Colonic mucosa (tissue), 4 donors: ENCODE measurements at places on chromosomes 6 and 20.

- H3K4me3 ChIP-seq = no peak overlapping the region
- H3K27ac ChIP-seq = no peak overlapping the region
- H3K27me3 ChIP-seq = no peaks in the 10 kb centered on the region
- H3K4me1 ChIP-seq = no peaks in the 10 kb centered on the region
- H3K36me3 ChIP-seq = no peaks in the 10 kb centered on the region
Measured at GRCh38 chr6:157376706-157377230, 4.2 kb upstream of the ZDHHC14 start.

- no peaks in the 10 kb centered on the region for H3K36me3 ChIP-seq
- H3K27ac ChIP-seq = peak within 1 kb of the TSS; percentile 32
- no peaks in the 10 kb centered on the region for H3K27me3 ChIP-seq
- no peaks in the 10 kb centered on the region for H3K4me1 ChIP-seq
Measured at GRCh38 chr20:52972190-52972937, at the start of gene TSHZ2. Gene TSHZ2 (plus strand): TSS chr20:52972358. CDS start chr20:52973294, 936 bp downstream.

GRCh38 chr6:151005164-151005563, 139.7 kb downstream of the MTHFD1L start:
- peaks cover 4% of the 10 kb centered on the region for H3K4me1 ChIP-seq
- no peaks in the 10 kb centered on the region for H3K27me3 ChIP-seq
- no peak overlapping the region for H3K27ac ChIP-seq
- H3K4me3 ChIP-seq = no peak overlapping the region
- H3K36me3 ChIP-seq = no peaks in the 10 kb centered on the region

- no peak overlapping the region for H3K4me3 ChIP-seq
- DNase-seq = peak; percentile 80
- no peaks in the 10 kb centered on the region for H3K36me3 ChIP-seq
- H3K4me1 ChIP-seq = peaks cover 5% of the 10 kb centered on the region
Measured at GRCh38 chr6:138454981-138455706, 44.1 kb downstream of the NHSL1 start.

DNA sequence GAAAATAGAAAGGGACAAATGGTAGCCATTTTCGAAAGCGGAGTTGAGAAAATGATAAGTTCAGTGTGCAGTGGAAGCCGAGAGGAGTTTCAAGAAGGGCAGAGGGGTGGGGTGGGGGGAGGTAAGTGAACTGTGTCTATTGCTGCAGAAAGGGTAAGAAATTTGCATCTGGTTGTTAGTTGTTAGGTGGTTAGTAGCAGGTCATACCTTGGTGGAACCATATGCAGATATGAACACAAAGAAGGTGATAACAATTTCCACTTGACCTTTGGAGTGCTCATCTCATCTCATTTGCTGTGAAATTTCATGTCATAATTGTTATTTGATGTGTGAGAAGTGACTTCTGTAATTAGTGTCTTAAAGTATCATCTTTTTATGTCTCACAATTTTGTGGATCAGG, 288.2 kb downstream of the QKI start:
- no peak for DNase-seq
- no peaks in the 10 kb centered on the region for H3K27me3 ChIP-seq
- no peaks in the 10 kb centered on the region for H3K36me3 ChIP-seq
- H3K27ac ChIP-seq = no peak overlapping the region

DNA sequence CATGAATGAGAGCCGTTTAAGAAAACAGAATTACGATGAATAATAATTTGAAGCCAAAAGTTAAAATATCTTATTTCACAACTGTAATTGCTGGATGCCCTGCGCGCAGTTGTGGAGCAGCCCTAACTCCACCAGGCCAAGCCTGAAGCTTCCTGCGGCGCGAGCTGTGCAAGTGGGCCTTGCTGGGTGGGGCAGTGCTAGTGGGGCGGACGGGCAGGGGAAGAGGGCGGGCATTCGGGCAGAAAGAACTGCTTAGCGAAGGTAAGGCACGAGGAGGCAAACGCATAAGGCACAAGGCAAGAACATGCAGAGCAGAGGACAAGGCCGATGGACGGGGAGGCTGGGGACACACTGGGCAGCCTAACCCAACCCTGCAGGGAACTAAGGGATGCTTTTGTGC, 2.3 kb downstream of the HLA-DQB2 start:
- DNase-seq = no peak
- H3K27ac ChIP-seq = no peak overlapping the region
- no peak overlapping the region for H3K4me3 ChIP-seq
- H3K27me3 ChIP-seq = no peaks in the 10 kb centered on the region
- no peaks in the 10 kb centered on the region for H3K4me1 ChIP-seq
- H3K36me3 ChIP-seq = no peaks in the 10 kb centered on the region

DNA sequence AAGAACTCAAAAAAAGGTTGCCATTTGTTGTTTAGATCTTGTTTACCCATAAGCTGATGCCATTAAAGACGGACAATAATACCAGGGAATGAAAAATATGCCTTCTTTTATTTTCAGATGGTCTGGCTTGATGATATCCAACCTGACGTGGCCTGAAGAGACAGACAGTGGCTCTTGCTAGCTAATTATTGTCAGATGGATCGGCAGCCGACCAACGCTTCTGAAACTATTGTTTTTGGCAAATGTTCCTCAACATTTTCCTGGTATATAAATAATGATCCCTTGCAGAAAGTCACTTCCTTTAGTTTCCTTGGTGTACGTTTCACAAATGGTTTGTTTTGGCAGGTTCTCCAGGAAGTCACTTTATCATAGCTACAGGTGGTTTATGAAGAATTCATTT, 290.9 kb upstream of the TSHZ2 start:
- H3K36me3 ChIP-seq = no peaks in the 10 kb centered on the region
- DNase-seq = no peak
- no peak overlapping the region for H3K4me3 ChIP-seq
- H3K27ac ChIP-seq = no peak overlapping the region
- no peaks in the 10 kb centered on the region for H3K27me3 ChIP-seq

DNA sequence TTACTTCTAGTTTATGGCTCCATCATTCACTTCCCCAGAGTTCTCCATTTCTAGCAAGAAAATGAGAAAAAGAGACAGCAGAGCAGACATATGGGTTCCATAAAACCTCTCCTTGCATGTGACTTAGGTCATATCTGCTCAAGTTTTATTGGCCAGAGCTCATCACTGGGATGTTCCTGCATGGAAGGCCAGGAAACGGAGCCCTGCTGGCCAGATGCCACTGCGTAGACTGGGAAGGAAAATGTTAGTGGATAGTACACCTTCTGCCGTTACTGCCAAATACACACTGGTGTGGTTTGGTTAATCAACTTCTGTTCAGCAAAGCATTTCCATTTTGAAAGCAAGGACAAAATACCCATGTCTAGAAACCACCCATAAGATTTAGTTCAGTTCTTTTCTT, 220.6 kb upstream of the TSHZ2 start:
- H3K4me3 ChIP-seq = no peak overlapping the region
- no peaks in the 10 kb centered on the region for H3K36me3 ChIP-seq
- H3K27ac ChIP-seq = no peak overlapping the region
- H3K27me3 ChIP-seq = no peaks in the 10 kb centered on the region
- DNase-seq = no peak

DNA sequence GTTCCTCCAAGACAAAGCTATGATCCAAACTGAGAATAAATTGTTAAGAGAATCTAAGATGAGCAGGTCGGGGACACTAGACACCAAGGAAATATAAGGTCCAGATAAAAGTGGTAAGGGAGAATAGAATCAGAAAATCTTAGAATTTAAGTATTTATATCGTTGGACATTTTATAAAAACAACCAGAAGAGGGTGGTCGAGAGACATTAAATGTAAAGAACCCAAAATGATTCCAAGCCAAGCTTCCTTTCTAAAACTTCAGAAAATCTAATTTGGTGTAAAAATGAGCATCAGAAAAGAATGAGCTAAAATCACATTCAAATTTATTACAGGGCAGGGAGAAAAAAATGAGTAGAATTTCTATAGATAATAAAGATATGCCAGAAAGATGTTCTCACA, 97.8 kb upstream of the OGFRL1 start:
- H3K4me1 ChIP-seq = no peaks in the 10 kb centered on the region
- no peak overlapping the region for H3K27ac ChIP-seq
- H3K36me3 ChIP-seq = no peaks in the 10 kb centered on the region
- DNase-seq = no peak
- H3K4me3 ChIP-seq = no peak overlapping the region
- no peaks in the 10 kb centered on the region for H3K27me3 ChIP-seq

- no peaks in the 10 kb centered on the region for H3K27me3 ChIP-seq
- no peak overlapping the region for H3K4me3 ChIP-seq
- H3K27ac ChIP-seq = no peak overlapping the region
- no peaks in the 10 kb centered on the region for H3K36me3 ChIP-seq
Measured at GRCh38 chr20:3560578-3560977, 89.8 kb downstream of the ATRN start.

DNA sequence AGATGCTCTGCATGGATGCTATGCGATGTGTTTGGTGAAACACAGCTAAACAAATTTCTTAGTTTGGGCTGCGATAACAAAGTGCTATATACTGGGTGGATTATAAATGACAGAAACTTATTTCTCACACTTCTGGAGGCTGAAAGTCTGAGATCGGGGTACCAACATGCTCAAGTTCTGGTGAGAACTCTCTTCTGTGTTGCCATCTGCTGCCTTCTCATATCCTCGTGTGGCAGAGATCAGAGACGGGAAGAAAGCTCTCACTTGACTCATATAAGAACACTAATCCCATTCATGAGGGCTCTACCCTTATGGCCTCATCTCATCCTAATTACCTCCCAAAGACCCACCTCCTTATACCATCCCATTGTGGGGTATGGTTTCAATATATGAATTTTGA, 162.0 kb upstream of the DTNBP1 start:
- H3K27me3 ChIP-seq = no peaks in the 10 kb centered on the region
- no peaks in the 10 kb centered on the region for H3K4me1 ChIP-seq
- H3K27ac ChIP-seq = no peak overlapping the region
- no peak for DNase-seq
- H3K4me3 ChIP-seq = no peak overlapping the region

DNA sequence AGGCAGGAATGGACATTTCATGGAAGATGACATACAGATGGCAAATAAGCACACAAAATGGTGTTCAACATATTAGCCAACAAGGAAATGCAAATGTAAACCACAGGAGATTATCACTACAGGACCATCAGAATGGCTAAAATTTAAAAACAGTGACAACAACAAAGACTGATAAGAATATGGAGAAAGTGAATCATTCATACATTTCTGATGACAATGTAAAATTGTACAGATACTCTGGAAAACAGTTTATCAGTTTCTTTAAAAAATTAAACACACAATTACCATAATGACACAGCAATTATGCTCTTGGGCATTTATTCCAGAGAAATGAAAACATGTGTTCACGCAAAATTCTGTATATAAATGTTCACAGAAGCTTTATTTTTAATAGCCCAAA, 105.8 kb upstream of the RUNX2 start:
- H3K27ac ChIP-seq = no peak overlapping the region
- DNase-seq = no peak
- no peaks in the 10 kb centered on the region for H3K4me1 ChIP-seq
- H3K27me3 ChIP-seq = no peaks in the 10 kb centered on the region
- no peak overlapping the region for H3K4me3 ChIP-seq

DNA sequence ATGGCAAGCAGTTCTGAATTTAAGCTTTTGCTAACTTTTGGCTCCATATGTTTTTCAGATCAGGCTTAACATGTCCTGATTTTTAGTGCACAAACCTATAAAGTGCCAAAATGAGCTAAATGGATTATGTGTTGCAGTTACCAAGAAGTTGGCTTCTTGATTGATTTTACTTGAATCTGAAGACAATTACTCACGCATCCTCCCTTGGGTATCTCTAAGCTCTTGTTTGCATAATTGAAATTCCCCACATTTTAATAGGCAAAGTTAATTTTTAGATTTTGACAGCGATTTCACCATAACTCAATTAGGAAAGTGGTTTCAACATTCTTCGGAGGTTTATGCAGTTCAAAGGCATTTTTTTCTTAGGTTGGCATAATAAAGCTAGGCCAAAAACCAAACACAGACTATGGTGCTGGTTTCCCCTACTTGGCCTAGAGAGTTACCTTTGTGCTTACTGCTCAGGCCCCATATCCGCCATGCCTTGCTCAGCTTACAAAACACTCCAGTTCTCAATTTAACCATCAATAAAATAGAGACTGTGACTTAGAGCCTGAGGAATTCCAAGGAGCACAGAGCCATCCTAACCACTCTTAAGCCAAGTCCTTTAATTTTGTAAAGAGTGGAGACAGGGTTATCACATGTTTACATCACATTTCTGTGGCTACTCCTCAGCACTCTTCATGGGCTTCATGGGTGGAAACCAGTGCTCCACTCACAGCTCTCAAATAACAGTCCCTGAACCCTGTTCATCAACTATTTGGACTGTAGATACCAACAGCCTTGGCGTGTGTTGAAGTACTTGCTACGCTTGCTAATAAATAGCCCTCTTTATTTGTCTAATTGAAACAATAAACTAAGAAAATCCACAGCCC, 32.1 kb downstream of the LAMA4 start:
- DNase-seq = no peak
- no peaks in the 10 kb centered on the region for H3K36me3 ChIP-seq
- H3K4me3 ChIP-seq = no peak overlapping the region
- H3K4me1 ChIP-seq = no peaks in the 10 kb centered on the region
- no peaks in the 10 kb centered on the region for H3K27me3 ChIP-seq

- no peaks in the 10 kb centered on the region for H3K27me3 ChIP-seq
- no peaks in the 10 kb centered on the region for H3K4me1 ChIP-seq
- H3K36me3 ChIP-seq = peaks cover 46% of the 10 kb centered on the region
- no peak overlapping the region for H3K27ac ChIP-seq
- H3K4me3 ChIP-seq = no peak overlapping the region
- no peak for DNase-seq
Measured at GRCh38 chr20:44501448-44501847, 20.4 kb downstream of the SERINC3 start.

DNA sequence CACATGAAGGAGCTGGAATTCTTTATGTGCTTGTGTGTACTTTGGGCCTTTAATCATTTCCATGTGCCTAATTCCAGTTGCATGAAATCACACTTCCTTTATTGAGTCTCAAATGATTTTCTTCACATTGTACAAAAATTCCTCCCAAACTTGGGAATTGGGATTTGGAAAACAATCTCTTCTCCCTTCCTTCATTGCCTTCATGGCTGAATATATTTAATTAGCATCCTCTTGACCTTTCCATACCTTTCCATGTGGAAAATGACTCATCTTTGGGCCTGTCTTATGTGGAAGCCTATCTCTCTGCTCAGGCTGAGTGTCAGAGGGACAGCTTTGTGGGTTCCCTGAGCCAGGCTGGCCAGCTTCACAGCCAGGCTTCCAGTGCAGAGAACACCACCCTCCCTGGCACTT, 33.0 kb upstream of the CDH4 start:
- H3K27me3 ChIP-seq = no peaks in the 10 kb centered on the region
- no peaks in the 10 kb centered on the region for H3K4me1 ChIP-seq
- no peak overlapping the region for H3K27ac ChIP-seq

DNA sequence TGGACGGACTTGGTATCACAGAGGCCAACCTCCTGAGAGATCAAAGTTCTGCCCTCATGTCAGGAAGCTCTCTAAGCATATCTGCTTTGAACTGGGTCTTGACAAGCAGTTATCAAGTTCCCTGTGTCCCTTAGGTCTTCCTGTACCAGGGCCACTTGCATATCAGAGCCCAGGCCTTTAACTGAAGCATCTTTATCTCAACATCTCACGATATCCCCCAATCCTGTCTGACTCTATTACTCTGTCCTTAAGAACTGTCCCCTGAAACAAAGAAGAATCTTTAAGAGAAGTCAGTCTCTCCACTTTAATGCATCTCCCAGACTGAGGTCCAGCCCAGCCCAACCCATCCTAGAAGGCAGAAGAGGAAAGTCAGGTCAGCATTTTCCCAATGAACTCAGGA, 8.2 kb downstream of the MAS1L start:
- H3K27me3 ChIP-seq = no peaks in the 10 kb centered on the region
- H3K36me3 ChIP-seq = no peaks in the 10 kb centered on the region

GRCh38 chr6:139354189-139354588, 20.3 kb downstream of the CITED2 start:
- H3K27ac ChIP-seq = no peak overlapping the region
- no peak for DNase-seq
- no peak overlapping the region for H3K4me3 ChIP-seq
- H3K36me3 ChIP-seq = no peaks in the 10 kb centered on the region
